ENCODE measurements at places on chromosomes 13 and 19.

DNA sequence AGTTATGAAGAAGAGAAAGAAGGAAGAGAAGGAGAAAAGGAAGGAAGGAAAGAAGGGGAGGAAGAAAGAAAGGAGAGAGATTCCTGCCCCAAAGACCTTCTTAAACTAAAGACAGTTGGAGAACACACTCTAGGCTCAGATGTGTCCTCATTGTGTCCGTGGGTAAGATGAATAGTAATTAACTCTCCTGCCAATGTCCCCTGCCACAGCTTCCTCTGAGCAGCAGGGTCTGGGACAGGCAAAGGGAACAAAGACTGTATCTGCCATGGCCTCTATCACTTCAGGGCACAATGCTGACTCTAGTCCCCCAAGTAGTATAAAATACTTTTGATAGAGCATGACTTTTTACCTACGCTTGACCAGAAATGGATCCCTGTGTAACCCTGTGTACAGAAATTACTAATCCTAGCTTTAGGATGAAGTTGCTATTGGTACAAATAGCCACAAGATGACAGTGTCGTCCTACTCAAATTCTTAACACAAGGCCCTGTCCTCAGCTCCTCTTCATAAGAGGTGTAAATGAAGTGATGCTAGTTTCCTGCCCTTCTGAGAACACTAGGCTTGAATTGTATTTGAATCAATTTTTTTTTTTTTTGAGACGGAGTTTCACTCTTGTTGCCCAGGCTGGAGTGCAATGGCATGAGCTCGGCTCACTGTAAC is 186.2 kb upstream of the GPR12 start:
- DNase-seq = no peak

DNA sequence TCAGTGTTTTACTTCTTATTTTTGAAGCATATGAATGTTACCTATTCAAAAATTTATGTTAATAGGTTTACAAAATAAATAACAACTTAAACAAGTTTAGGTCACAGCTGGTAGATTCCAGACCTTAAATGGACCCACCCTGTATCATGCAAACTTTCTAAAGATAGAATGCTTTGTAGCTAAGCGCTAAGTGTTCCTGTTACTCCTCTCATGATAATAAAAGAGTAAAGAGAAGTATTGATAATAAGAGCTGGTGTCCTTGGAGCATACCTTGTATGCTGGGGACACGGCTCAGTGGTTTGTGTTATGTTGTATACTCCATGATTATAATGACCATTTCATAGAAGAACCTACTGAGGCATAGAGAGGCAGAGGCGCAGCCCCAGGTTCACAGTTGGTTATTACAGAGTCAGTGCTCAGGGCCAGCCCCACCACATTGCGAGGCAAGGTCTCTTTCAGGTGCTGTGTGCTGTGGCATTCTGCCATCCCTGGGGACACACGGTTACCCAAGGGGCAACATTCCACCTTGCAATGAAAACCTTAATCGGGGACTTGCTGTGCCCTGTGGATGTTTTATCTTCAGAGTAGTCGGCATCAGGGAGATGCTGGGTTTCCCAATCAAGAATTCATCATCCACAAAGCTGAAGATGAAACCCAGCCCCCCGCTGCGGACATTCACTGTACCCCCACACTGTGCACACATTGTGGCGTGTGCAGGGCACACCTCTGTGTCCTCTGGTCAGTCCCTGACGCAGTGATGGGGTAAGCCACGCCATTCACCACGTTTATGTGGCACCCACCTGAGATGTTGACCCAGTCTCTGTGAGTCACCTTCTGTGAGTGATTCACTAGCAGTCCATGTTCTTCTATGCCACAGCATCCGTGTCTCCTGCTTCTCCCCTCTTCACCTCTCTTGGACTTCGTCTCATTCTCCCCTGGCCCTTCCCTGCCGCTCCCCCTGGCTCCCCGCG is 186.7 kb downstream of the COL4A1 start:
- DNase-seq = no peak

- no peak for DNase-seq
Observed at GRCh38 chr19:42297039-42297438, 4.9 kb upstream of the PRR19 start.

DNA sequence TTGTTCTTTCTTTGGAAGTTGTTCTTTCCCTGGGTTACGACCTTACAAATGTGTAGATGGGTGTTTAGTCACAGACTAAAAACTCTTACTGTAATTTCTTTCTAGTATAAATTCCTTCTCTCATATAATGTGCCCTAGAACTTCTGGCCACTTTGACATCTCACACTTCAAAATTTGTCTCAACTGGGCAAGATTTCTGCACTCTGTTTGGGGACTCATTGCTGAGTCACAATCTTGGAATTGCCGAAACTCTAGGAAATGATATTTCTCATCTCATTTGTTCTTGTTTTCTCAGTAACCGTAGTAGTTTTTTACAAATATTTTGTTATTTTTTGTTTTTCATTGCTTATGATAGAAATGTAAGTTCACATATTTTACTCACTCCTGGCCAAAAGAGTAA is 2523.2 kb upstream of the PCDH20 start:
- no peak for DNase-seq

Measured in activated CD4-positive, alpha-beta T cell treated with anti-CD3 and anti-CD28 coated beads for 48 hours (primary cell).